Stimulated activated CD8-positive, alpha-beta memory T cell treated with anti-CD3 and anti-CD28 coated beads, Interleukin-4, amount 100 ng/mL, for 48 hours (primary cell): ENCODE measurements at places on chromosomes 2 and 18.

GRCh38 chr18:10768221-10768620 lies 242.4 kb downstream of the NAPG start:
- no peak for DNase-seq

DNA sequence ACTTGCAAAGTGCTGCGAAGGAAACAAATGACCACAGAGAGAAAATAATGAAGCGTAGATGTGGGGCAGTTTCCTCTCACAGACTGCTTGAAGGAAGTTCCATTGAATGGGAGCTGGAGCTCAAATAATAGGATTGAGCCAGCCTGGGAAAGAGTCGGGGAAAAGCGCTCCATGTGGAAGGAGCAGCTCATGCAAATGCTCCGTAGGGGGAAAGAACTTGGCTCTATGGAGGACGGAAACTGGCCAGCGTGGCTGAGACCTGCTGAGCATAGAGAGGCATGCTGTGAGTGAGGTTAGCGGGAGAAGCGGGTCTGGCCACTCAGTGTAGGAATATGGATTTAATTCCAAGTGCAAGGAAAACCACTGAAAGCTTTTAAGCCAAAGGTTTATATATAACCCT lies 28.6 kb upstream of the VIT start:
- DNase-seq: no peak

DNA sequence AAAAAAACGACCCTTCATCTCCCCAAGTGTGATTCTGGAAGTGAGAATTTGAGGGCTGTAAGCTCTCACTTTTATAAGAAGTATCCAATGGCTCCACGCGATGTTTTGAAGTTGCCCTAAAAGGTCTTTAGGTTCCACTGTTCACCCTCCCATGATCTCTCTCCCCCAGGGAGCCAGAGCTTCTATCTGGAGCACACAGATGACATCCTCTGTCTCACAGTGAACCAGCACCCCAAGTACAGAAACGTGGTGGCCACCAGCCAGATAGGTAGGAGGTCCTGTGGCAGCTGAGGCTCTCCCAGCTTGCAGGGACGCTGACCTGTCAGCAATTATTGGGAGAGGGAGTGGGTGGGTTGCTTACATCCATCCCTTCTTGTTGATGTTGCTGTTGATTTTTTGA lies 97.8 kb downstream of the RTN4 start:
- no peak for DNase-seq

DNA sequence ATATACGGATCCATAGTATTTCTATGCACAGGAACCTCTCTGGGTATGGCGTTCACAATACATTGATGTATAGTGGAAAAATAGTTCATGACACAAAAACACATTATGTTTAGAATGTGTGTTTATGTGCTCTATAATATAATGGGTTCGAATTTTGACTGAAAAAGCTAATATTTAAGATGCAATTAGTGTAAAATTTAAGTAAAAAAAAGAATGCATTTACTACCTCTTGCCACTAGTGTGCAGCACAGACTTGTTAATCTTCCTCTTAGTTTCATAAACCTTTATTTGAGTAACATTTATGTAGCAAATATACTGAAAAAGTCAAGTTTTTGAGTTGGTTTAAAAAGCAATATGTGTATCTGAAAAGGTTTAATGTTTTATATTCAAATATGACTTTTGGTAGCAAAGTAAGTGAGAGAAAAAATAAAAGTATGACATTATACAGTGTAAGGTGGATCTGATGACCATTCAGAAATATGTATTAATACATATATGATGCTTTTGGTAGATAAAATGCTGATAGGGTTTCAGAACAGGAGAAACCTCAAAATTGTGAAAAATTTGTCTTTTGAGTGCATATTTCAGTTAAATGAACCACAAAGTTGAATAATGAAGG lies 49.4 kb downstream of the CCDC102B start:
- no peak for DNase-seq

GRCh38 chr2:158773121-158773520 lies 22.0 kb upstream of the DAPL1 start:
- no peak for DNase-seq

DNA sequence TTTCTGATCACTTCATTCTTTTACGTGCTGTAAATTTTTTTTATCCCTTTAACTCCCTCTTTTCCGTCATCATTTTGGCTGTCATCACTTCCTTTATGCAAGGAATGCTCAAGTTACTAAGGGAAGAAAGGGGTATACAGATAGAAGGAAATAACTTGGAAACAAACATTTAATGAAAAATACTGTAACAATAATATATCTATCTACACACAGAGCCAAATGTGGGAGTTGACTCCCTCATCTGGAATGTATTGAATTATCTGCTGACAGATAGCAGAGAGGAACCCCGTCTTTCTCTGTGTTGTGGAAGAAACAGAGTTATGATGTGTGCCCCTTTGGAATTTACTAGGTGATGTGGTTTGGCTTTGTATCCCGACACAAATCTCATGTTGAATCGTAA lies 182.5 kb upstream of the NXPH2 start:
- no peak for DNase-seq

GRCh38 chr18:62328586-62329525 lies 3.7 kb downstream of the TNFRSF11A start:
- DNase-seq: no peak

DNA sequence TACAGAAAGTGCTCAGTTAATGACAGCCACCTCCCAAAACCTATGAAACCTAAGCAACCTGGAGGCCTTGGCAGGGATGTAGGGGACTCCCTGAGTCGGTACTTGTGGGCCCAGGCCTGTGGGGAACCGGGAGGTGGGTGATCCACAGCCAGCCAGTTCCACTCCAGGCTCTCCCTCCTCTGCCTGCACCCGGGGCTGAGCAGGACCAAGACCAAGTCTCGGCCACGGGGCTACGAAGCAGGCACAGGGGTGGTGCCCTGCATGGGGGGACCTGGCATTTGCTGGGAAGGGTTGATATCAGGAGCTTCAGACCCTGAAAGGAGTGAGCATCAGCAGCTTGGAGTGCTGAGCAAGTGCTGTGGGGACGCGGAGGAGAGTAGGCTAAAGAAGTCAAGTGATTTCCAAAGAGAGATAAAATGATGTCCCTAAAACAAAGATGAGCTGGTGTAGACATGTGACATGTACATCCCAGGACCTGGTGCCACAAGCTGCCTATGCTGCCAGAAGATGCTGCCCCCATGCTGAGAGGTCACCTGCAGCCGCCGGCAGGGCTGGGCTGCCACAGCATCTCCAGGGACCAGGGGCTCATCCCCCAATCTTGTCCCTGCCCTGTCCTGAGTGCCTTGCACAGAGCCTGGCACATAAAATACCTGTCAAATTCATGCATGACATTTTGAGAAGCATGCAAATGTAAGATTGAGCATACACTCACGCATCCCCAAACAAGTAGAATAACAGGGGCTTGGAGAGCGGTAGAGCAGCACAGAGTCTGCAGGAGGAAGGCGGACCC lies 21.5 kb downstream of the KCNIP3 start:
- no peak for DNase-seq

DNA sequence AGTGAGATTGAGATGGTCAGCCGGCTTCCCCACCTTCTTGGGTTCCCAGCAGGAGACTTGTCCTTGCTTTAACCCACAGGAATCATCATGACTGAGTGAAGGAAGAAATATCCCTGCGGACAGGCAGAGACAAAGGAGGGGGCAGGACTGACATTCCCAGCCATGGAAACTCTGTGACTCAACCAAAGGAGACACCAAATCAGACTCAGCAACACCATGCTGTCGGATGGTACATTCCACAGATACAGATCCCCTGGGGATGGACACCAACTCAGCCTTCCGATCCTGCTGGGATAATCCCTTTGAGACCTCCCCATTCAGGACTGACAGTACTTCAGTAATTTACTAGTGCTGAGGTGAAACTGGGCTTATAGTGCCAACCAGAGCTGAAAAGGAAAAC lies 518.3 kb downstream of the XIRP2 start:
- DNase-seq: no peak

DNA sequence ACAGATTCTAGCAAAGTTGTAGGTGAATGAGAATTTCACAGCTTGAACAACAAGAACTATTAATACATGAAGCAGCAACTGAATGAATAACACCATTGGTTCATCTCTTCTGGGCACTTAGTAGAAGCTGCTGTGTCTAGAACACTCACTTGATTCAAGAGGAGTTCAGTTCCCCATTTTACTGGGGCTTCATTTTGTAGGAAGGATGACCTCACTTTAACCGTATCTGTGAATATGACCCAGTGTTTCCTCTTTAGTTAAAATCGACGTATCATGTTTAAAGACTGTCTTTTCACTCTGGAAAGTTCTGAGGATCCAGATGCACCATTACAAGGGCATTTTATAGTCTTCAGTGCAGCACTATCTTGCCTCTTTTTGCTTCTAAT lies 47.8 kb downstream of the LRRTM1 start:
- DNase-seq: no peak

DNA sequence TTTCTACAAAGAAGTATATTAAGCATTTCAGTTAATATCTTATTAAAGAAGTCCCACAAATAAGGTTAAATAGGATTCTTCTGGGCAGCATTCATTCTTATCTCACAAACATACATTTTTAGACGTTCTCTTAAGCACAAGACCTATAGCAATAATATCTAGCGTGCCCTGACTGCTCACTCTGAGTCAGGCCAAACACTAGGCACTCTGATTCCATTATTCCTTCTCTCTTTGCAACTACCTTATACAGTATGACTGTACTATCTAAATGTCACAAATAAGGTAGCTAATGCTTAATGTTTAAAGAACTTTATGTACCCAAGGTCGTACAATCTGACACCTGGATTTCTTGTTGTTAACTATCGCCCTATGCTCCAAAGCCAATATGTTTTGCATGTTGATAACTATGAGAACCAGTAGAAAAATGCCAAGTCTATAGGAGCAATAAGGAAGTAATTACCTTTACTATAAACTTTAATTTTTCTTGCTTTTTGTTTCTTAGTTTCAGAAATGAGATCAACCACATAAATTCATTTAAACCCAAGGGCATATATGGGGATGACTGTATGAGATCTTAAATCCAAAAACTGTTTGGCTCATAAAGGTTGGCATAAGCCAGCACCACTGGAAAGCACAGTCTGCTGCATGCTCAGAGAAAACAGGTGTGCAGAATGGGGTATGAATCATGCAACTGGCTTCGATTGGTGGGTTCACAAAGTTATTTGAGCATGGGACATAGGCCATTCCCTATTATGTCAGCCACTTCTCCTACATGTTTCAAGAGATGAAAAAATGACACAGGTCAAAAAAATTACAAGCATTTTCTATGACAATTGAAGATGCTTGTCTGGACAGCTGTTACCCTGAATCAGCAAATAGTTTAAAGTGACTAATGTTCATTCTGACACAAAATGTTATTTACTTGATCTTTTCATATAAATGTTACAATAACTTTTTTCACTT lies 352.0 kb downstream of the IRS1 start:
- DNase-seq: no peak

DNA sequence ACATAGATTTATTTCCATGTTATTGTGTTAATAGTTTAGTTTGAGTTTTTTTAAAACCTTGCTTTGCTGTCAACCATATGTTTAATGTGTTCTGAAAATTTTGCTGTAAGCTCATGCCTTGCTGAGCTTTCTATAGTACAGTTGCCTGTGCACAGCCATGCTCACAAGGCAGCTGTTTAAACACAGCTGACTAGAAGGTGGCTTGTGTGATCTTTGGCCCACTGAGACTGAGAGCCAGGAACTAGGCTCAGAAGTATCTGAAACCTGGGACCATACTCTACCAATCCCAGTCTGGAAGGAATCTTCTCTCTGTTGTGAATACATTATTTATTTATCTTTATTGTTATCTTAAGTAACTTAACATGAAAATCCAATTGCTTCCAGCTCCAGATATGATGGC lies 350.5 kb downstream of the KIAA1328 start:
- DNase-seq: no peak

DNA sequence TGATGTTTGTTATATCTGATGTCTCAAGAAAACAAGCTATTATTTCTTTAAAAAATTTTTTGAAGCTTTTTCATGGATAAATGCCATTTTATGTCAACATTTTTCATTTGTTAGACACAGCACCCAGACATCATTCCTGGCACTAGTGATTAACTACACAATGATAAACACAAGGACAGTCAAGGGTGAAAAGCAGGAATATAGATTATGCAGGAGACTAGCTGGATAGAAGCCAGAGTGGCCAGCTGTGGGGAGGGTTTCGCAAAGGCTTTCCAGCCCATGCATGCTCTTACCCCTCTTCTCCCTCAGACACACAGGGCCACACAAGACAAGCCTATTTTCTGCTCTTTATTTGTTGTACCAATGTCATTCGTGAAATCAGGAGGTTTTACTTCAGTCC lies 127.1 kb upstream of the TTC39C start:
- DNase-seq: no peak

- DNase-seq: no peak
Observed at GRCh38 chr18:31102941-31103340, 720 bp upstream of the DSC2 start.

GRCh38 chr2:75157435-75157834 lies 41.9 kb downstream of the TACR1 start:
- DNase-seq: no peak

DNA sequence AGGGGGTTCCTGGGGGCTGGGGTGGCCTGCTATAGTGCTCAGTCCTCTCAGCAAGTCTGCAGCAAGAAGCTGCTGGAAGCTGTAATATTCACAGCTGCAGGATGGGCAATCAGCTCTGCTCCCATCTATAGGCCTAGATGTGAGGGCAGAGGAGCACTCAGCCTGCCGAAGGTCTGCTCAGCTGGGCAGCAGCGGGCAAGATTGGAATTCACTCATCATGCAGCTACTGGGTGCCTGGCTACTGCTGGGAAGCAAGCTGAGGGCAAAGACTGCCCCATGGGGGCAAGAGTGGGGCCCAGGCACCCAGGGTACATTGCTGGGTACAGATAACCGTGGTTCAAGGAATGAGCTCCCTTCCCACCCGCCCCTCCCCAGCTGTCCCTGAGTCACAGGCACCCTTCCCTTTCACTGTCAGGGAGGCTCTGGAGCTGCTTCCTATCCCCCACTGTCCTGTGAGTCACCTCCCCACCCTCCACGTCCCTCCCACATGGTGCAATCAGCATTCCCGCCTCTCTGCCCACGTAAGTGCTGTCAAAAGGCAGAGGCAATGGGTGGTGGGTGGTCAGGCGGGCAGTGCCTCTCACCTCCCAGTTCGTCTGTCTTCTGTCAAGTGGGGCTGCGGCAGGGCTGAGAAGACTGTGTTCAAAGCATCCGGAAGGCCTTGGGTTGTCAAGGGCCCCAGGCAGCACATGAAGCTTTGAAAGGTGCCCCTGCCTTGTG lies 169.2 kb downstream of the TRIM43 start:
- DNase-seq: no peak

GRCh38 chr2:47266939-47267710 lies 112.0 kb upstream of the STPG4 start:
- no peak for DNase-seq

GRCh38 chr2:8249141-8249540 lies 432.7 kb upstream of the ID2 start:
- no peak for DNase-seq

- no peak for DNase-seq
Observed at GRCh38 chr2:98926601-98927000, 9.4 kb downstream of the CRACDL start.

GRCh38 chr2:27627963-27628766 lies 647 bp downstream of the CCDC121 start:
- DNase-seq: peak; percentile 32
